M059J (cell line): ENCODE measurements at places on chromosomes 12 and 14. TPM values are rescaled to one million over a fixed set of nuclear protein-coding genes. Genes with fewer than 3 reads are reported as not detected.

Gene PROX2
- not detected in 2 replicates for total RNA-seq

Gene NFATC4
- total RNA-seq = 0.37 and 0.44 TPM in 2 replicates

Gene FOXN3
- 9.0 and 16.7 TPM in 2 replicates for total RNA-seq

Gene NELL2
- 0.25 TPM in 1 of 2 replicates, not detected in the other for total RNA-seq

Gene INSM2
- not detected in 2 replicates for total RNA-seq

Gene TAS2R42
- total RNA-seq = not detected in 2 replicates

Gene PZP
- not detected in 2 replicates for total RNA-seq

Gene ATP23
- 20.7 and 24.8 TPM in 2 replicates for total RNA-seq

Gene CBLN3
- 0.15 and 1.2 TPM in 2 replicates for total RNA-seq

Gene ACOT6
- total RNA-seq = not detected in 2 replicates

Gene LHX5
- 0.02 TPM in 1 of 2 replicates, not detected in the other for total RNA-seq

Gene B4GALNT1
- total RNA-seq = 21.6 and 43.3 TPM in 2 replicates

Gene SIX6
- total RNA-seq = not detected in 2 replicates

Gene SMAGP
- 15.8 and 17.8 TPM in 2 replicates for total RNA-seq

Gene NR4A1
- total RNA-seq = 0.84 and 2.5 TPM in 2 replicates

Gene FGF6
- total RNA-seq = not detected in 2 replicates

Gene CLEC6A
- not detected in 2 replicates for total RNA-seq

Gene PHC1
- 9.8 and 16.0 TPM in 2 replicates for total RNA-seq

Gene CAPS2
- total RNA-seq = 2.5 and 3.7 TPM in 2 replicates

Gene PCNX1
- 20.7 and 28.7 TPM in 2 replicates for total RNA-seq

Gene SYCP3
- total RNA-seq = 0.76 TPM in 1 of 2 replicates, not detected in the other

Gene CLMN
- 0.71 and 2.8 TPM in 2 replicates for total RNA-seq

Gene C12orf50
- total RNA-seq = not detected in 2 replicates

Gene RASAL1
- not detected in 2 replicates for total RNA-seq
